ENCODE measurements at places on chromosomes 1 and 21. TPM values are rescaled to one million over a fixed set of nuclear protein-coding genes. Genes with fewer than 3 reads are reported as not detected.

The PLEKHA6 gene
- 35.1 TPM for total RNA-seq

The CYP4A11 gene
- total RNA-seq, result not detected

The CFHR4 gene
- not detected for total RNA-seq

The FGR gene
- not detected for total RNA-seq

The DRAXIN gene
- total RNA-seq, result 0.06 TPM

The CRYAA gene
- total RNA-seq, result not detected

The SERPINC1 gene
- total RNA-seq, result 0.07 TPM

The C1orf105 gene
- total RNA-seq, result not detected

The TMEM54 gene
- 27.0 TPM for total RNA-seq

The RGS8 gene
- not detected for total RNA-seq

The FAM177B gene
- total RNA-seq, result not detected

The PTPRC gene
- total RNA-seq, result not detected

The SYNC gene
- 11.4 TPM for total RNA-seq

The GUCA2B gene
- 0.37 TPM for total RNA-seq

The ANKRD35 gene
- not detected for total RNA-seq

The RXFP4 gene
- total RNA-seq, result not detected

The ANXA9 gene
- 0.80 TPM for total RNA-seq

The IGSF3 gene
- 15.6 TPM for total RNA-seq

The CTSS gene
- total RNA-seq, result 16.1 TPM

The FCGR3B gene
- total RNA-seq, result not detected

The SPRR3 gene
- not detected for total RNA-seq

The TMEM61 gene
- total RNA-seq, result 0.99 TPM

The BRDT gene
- total RNA-seq, result not detected
